Endothelial cell of umbilical vein (primary cell): ENCODE measurements at places on chromosomes 5 and 9. TPM values are rescaled to one million over a fixed set of nuclear protein-coding genes. Genes with fewer than 3 reads are reported as not detected.

GRCh38 chr9:107054146-107054545 is 191.2 kb downstream of the ZNF462 start:
- no peak for DNase-seq

The CKS2 gene
- total RNA-seq = 149 and 153 TPM in 2 replicates

The NUTM2F gene
- not detected in 2 replicates for total RNA-seq

- no peak for DNase-seq
Measured at GRCh38 chr5:155728146-155728856, 598.7 kb upstream of the SGCD start.

DNA sequence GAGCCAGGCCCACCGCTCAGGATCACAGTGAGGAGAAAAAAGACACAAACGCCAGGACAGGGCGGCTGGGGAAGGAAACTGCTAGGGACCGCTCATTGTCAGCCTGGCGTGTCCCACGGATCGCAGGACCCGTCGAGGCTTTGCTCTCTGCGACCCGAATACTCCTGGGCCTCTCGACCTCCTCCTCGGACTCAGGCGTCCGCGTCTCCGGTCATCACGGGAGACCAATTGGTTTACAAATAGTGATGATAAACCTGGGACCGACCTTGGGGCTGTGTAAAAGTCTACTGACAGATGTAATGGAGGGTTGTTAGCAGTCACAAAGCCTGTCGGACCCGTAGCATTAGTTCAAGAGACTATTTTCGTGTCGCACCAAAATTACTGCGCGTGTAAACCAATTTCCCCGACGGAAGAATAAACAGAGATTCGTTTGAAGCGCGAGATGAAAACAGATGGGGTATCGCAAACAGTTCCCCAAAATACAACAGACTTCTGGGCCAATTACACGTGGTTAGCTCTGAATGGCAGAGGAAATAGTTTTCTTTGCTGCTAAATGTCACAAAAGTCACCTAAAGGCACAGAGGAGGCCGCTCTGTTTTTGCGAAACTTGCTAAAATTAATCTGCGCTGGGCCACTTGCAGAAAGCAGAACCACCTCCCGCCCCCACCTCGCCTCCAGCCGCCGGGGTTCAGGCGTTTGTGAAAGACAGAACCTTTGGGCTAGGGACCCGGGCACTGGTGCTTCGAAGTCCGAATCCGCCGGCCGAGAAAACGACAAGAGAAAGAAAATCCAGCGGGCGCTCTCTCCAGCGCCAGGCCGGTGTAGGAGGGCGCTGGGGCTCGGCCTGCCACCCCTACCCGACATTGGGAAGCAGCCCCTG is 67.6 kb downstream of the FOXD1 start:
- no peak for DNase-seq

- DNase-seq = peak; percentile 46
Measured at GRCh38 chr9:112327718-112328450, 5.5 kb downstream of the PTBP3 start.

DNA sequence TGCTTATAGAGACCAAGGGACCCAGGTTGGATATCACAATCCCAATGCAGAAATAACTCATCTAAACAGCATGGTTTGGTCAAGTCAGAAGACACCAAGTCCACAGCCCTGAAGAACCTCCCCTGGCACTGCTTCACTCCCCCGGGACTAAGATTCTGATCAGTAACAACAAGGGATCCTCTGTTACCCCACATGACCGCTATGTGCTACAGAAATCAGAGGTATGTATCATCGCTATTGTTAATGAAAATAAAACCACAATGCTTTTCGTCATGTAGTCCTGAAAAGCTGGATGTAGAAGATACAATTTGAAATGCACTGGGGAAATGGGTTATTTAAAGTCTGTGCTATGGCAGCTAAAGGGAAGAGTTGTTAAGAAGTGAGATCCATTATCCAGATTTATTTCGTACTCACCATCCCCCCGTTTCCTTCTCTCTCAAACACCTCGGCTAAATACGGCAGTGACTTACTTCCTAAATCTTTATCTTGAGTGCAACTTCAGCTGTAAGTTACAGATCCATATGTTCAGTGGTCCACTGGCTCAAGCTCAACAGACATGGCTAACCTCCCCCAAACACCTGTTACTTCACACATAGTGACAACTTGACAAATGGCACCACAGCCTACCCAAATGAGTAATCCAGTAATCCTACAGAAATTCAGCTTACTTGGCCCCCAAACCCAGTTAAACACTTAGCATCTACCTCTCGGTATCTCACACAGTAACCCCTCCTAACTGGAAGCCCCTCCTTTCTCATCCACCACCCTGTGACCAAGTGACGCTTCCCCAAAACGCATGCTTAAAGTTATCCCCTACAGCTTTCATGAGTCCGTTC is 129.2 kb downstream of the MYO10 start:
- DNase-seq = no peak

DNA sequence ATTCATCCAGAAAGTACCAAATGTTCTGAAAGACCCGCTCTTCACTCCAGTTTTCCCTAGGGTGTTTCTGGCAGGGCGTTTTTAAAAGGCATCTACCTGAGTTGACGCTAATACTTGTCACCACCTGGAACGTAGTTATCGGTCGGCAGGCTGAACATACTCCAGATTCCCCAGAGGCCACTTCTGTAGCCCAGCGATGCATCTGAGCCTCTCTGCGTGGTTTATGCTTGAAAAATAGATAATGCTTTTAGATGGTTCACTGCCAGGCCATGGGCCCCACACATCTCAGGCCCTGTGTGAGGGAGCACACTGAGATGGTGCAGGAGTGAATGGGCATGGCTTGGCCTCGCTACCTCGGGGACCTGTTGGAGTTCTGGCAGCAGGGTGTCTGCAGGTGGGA is 33.0 kb upstream of the NCS1 start:
- DNase-seq = no peak

The SPINK1 gene
- total RNA-seq = not detected in 2 replicates

The DAB2 gene
- total RNA-seq = 245 and 283 TPM in 2 replicates

GRCh38 chr5:56838409-56839039 is 23.2 kb downstream of the MAP3K1 start:
- DNase-seq = peak; percentile 84

DNA sequence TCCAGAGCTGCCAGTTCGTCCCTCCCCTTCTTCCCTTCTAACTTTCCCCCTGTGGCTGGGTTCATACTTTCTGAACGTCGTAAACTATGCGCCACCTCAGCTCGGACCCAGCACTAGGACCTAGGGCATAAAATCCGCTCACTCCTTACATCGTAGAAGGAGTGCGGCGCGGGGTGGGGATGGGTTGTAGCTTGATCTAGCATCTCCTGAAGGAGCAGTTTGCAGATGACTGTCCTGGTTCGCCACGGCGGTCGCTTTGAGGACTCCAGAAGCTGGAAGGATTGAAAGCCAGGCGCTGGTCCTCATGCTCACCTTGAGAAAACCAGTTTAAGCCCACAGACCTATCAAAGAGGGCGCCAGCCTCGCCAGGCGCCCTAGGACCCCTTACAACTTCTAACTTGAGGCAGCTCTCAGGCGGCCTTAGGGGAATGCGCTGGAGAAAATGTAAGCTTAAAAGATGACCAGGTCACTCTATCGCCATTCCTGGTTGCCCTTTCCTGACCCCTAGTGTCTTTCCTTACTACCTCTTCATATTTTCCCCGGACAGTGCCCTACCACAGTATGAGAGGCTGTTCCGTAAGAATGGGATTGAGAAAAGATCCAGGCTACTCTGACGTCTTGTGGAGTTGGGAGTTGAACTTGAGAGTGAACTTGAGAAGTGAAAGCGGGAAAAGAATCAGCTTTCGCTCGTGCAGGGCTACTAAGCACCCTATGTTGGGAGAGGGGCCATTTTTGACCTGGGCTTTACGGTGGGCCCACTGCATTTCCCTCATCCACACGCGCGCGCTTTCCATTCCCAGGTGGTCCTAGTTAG is 2.8 kb downstream of the RORB start:
- no peak for DNase-seq

The FOXD4L5 gene
- total RNA-seq = 0.42 TPM in 1 of 2 replicates, not detected in the other

- DNase-seq = no peak
Measured at GRCh38 chr9:128342971-128343680, 2.8 kb downstream of the SLC27A4 start.

DNA sequence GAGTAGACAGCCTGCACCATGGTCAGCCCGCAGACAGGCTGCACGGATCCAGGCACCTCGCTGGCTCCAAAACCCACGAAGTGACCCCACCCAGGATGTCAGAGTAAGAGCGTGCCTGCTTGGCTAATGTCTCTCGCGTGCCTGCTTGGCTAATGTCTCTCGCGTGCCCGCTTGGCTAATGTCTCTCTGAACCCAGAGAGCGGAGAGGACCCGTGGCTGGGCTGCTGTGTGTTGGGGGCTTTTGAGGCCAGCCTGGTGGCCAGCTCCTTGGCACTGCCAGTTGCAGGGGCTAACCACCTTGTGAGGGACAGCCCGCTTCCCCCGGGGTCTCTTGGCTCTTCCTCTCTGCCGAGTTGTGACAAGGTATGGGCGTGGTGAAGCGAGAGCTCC is 8.9 kb upstream of the RXRA start:
- no peak for DNase-seq

DNA sequence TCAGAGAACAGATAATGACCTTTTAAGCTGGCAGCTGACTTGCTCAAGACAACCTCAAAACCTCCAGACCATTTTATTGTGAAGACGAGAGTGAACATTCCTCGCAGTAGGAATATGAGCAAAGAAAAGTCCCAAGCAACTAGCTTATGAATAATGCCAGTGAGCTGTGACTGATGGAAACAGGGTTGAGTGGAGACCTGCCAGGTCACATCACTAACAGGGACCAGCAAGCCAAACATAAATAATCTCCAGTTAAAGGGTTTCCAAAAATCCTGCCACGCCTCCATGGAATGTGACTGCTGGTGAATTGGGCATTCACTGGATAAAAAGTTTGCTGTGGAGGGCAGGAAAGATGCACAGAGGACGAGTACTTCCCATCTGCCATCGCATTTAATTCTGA is 185.4 kb downstream of the CRB2 start:
- DNase-seq = no peak

DNA sequence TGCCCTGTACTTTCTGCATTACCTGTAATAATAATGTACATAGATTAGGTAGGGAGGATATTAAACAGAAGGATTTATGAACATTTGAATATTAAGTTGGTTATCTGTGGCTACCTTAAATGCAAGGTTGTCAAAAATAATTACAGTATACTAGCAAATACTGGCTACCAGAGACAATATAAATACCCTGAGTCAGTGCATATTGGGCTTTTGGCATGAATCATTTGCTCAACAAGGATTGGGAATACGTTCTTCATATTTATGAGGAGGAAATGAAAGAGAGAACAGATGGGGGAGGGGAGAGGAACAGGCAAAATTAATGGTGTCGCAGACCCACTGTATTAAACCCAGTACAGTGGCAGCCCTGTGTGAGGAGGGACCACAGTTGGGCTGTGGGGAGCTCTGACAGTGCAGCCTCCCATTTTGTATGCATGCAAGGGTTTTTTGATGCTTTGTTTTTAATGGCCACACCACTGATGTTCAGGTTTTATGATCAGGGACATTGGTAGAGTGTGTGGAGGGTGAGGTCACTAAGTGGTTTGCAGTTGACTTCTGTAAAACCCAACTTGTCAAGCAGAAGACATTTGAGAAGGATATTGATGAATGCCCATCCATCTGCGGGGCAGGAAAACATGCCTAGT is 56.9 kb downstream of the MVB12B start:
- no peak for DNase-seq

The CCNO gene
- total RNA-seq = 0.58 and 0.88 TPM in 2 replicates

- no peak for DNase-seq
Measured at GRCh38 chr9:16869131-16869881, 1.2 kb downstream of the BNC2 start.

DNA sequence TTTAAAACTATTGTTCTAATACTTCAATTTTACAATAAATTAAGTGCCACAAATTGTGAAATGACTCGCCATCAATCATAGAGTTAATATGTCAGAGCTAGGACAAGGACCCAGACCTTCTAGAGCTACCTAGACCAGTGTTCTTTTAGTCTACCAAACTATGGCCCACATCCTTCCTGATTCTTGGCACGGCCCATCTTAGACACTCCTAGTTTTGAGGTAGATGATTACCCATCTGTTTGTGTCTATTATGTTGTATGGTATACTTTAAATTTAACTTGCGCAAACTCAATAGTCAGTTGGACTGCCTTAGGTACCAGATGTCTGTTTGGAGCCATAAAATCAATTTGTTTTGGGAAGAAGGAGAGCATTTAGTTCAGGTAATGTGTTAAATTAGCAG is 17.5 kb downstream of the CDC26 start:
- no peak for DNase-seq

DNA sequence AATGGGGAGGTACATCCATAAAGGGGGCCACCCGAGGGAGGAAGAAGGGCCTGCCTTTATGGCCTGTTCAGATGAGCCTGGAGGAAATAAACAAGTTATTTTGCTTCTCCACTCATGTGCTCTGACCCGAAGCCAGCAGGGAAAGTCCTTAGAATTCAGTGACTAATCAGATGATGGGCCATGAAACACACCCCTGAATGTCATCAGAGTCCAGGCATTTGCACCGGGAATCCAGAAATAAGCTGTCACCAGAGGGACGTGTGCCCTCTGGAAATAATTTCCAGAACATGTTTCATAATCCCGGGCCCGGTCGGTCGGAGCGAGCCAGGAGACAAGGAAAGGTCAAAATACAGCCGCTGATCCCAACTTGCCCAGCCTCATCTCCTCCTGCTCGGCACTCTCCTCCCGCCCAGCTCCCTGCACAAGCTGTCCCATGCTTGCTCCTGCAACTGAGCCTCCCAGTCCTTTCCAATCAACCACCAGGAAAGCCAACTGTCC is 73.6 kb upstream of the ZNF622 start:
- DNase-seq = no peak

DNA sequence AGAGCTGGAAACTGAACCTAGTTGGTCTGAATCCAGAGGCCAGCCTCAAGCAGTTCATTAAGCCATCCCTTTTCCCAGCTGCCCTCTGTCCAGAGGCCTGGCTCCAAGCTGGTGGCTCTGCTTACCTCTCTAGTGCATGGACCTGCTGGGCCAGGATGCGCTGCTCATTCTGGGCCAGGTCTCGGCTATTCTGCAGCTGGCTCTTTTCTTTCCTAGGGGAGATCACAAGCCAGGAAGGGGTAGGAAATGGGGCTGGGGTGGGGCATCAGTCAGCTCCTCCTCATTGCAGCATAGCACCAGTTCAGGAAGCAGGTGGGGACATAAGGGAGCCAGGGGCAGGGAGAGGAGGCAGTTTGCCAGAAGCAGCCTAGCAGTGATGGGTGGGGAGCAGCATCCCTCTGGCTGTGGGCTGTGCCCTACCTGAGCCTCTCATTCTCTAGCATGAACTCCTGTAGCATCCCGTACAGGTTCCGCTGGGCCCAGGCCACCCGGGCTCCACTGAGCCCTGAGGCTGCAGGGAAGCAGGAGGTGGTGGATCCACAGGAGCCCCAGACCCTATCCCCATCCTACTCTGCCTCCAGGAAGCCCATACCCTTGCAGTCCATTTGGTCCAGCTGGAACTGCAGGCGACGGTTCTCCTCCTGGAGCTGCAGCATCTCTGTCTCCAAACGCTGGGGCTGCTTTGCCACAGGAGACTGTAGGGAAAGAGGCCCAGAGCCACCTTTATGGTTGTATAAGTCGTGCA is 5.2 kb downstream of the KIF12 start:
- DNase-seq = no peak

GRCh38 chr9:70883963-70884793 is 237.2 kb downstream of the TRPM3 start:
- no peak for DNase-seq

- no peak for DNase-seq
Measured at GRCh38 chr9:126049896-126050604, 276.6 kb upstream of the MVB12B start.
